Esophagus (tissue), 2 donors: ENCODE measurements at places on chromosomes 16 and 17. TPM values are rescaled to one million over a fixed set of nuclear protein-coding genes. Genes with fewer than 3 reads are reported as not detected.

Gene GNGT2
- polyA plus RNA-seq = 0.86 TPM

Gene CA10
- 0.06 TPM for polyA plus RNA-seq

Gene UQCRC2
- 139 TPM for polyA plus RNA-seq

Gene FZD2
- polyA plus RNA-seq = 0.37 TPM

Gene TBC1D3C
- polyA plus RNA-seq = not detected

Gene FMNL1
- polyA plus RNA-seq = 4.3 TPM

Gene DLX3
- polyA plus RNA-seq = 3.0 TPM

Gene EPX
- not detected for polyA plus RNA-seq

Gene IRX5
- 19.6 TPM for polyA plus RNA-seq

Gene NOG
- polyA plus RNA-seq = 0.24 TPM

Gene CCDC144A
- polyA plus RNA-seq = 0.43 TPM

Gene TNP2
- not detected for polyA plus RNA-seq

Gene TPSD1
- polyA plus RNA-seq = 1.5 TPM

Gene CX3CL1
- 5.9 TPM for polyA plus RNA-seq

Gene NPIPB9
- polyA plus RNA-seq = 0.14 TPM

Gene ITGA2B
- 0.27 TPM for polyA plus RNA-seq

Gene VMO1
- 1.5 TPM for polyA plus RNA-seq

Gene KRT9
- 0.12 TPM for polyA plus RNA-seq

Gene TMC8
- 2.1 TPM for polyA plus RNA-seq

Gene SRL
- 0.16 TPM for polyA plus RNA-seq

Gene RTN4RL1
- 0.89 TPM for polyA plus RNA-seq

Gene TOM1L1
- 11.5 TPM for polyA plus RNA-seq

Gene GAS2L2
- 0.01 TPM for polyA plus RNA-seq

Gene NUPR1
- polyA plus RNA-seq = 161 TPM

Gene KRT13
- polyA plus RNA-seq = 60,858 TPM

Gene PRRT2
- 1.1 TPM for polyA plus RNA-seq

Gene ASIC2
- not detected for polyA plus RNA-seq

Gene ABAT
- 4.6 TPM for polyA plus RNA-seq

Gene TBX21
- 0.18 TPM for polyA plus RNA-seq

Gene FNDC8
- 0.02 TPM for polyA plus RNA-seq

Gene TBC1D3H
- not detected for polyA plus RNA-seq

Gene CACNG1
- not detected for polyA plus RNA-seq

Gene SLC6A4
- 0.35 TPM for polyA plus RNA-seq

Gene SPATA32
- polyA plus RNA-seq = not detected

Gene SMG6
- 14.0 TPM for polyA plus RNA-seq

Gene ARHGAP23
- 45.2 TPM for polyA plus RNA-seq

Gene NPW
- polyA plus RNA-seq = 0.53 TPM

Gene NPIPB2
- 9.1 TPM for polyA plus RNA-seq

Gene ST6GALNAC2
- 20.2 TPM for polyA plus RNA-seq

Gene TP53TG3B
- polyA plus RNA-seq = not detected

Gene CHST6
- 2.0 TPM for polyA plus RNA-seq

Gene GINS2
- 6.6 TPM for polyA plus RNA-seq
